ENCODE measurements at places on chromosomes 5 and 9.

GRCh38 chr5:95861864-95862561 lies 39.5 kb upstream of the GLRX start:
- DNase-seq, result peak; percentile 19

GRCh38 chr5:19777363-19777762 lies 210.6 kb downstream of the CDH18 start:
- DNase-seq, result no peak

DNA sequence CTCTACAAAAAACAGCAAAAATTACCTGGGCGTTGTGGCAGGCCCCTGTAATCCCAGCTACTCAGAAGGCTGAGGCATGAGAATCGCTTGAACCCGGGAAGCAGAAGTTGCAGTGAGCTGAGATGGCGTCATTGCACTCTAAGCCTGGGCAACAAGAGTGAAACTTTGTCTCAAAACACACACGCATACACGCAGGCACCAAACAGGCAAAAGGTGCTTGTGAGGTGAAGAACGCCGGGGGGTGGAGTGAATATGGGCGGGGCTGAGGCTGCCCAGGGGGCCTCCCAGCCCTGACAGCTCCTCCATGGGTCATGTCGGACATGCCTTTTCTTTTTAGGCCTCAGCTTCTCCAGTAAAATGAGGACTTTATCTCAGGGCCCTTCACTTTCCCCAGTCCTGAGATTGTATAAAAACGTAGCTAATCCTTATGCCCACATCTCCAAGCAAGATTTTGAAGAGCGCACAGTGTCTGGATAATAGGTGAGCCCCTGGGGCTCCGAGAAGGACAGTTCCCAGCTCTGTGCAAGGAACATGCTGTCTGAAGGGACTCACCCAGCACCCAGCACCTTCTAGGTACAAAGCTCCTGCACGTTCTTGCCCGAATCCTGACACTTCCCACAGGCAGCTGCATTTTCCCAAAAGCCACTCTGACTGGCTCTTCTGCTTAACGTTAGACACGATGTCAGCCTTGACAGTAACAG lies 168.3 kb downstream of the COL23A1 start:
- no peak for DNase-seq

DNA sequence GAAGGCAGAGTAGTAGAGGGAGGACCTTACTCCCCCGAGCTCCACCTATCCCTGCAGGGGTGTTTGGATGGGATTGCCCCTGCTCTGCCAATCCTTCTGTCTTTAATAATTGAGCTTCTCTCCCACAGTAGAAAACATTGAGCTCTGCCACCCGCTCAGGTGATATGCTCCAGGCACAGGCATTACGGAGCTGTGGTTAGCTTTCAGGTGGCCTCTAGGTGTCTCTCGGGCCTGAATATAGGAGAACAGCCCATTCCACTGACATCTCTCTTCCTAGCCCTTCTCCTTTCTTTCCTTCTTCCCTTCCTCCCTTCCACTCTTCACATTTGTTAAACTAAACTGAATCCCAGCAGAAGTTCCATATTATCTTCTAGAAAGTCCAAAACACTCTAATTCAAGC lies 203.4 kb downstream of the SYK start:
- DNase-seq, result no peak

- no peak for DNase-seq
These were observed 47.6 kb downstream of the DCP2 start for GRCh38 chr5:113024076-113024697.

- no peak for DNase-seq
These were observed 11.1 kb downstream of the IL33 start for GRCh38 chr9:6226696-6227095.

DNA sequence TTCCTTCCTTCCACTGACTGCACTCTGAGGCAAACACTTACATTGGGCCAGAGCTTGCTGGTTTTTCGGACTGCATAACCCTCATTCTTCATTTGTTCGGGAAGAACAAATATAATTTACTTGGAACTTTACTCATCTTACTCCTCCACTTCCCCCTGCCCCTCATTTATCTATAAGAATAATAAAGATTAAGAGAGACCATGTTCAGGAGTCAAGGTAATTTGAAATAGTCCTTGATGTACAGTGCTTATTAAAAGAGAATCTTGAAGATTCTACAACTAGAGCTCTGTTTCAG lies 65.6 kb downstream of the BASP1 start:
- DNase-seq, result no peak

- no peak for DNase-seq
These were observed 262.1 kb downstream of the RFX3 start for GRCh38 chr9:3263698-3264097.

DNA sequence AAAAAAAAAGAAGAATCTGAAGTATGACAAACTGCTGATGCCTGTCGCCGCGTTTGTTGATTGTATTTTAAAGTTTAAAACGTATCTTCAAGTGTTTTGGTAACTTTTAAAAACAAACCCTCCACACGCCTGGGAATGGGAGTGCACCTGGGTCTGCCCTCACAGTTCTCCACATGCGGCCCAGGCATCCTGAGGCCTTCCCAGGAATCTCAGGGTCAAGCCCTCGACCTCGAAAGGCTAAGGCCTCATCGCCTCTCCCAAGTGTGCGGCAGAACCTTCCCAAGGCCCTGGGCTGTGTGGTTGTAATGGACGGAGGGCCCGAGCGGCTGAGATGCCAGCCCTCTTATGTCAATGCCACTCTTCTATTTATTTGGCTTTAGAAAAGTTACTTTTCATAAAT lies 94.4 kb downstream of the CAMSAP1 start:
- no peak for DNase-seq

- DNase-seq, result no peak
These were observed 380.1 kb upstream of the PRR16 start for GRCh38 chr5:120083851-120084542.

DNA sequence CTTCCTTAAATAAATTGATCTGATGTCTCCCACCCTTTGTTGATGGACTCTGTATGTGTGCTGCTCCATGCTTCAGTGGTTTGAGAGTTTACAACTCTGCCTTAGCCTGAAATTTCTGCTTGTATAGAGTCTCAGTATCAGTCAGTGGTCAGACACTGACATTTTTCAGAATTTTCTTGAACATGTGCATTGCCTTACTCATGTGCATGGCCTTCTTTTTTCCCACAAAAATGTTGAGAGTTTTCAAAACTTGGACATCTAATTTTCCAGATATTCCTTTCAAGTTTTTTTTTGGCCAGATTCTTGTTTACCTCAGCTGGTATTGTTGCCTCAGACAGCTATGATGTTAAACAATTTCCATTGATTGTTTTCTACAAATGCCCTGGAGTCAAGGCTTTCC lies 427.1 kb upstream of the CHD1 start:
- no peak for DNase-seq

DNA sequence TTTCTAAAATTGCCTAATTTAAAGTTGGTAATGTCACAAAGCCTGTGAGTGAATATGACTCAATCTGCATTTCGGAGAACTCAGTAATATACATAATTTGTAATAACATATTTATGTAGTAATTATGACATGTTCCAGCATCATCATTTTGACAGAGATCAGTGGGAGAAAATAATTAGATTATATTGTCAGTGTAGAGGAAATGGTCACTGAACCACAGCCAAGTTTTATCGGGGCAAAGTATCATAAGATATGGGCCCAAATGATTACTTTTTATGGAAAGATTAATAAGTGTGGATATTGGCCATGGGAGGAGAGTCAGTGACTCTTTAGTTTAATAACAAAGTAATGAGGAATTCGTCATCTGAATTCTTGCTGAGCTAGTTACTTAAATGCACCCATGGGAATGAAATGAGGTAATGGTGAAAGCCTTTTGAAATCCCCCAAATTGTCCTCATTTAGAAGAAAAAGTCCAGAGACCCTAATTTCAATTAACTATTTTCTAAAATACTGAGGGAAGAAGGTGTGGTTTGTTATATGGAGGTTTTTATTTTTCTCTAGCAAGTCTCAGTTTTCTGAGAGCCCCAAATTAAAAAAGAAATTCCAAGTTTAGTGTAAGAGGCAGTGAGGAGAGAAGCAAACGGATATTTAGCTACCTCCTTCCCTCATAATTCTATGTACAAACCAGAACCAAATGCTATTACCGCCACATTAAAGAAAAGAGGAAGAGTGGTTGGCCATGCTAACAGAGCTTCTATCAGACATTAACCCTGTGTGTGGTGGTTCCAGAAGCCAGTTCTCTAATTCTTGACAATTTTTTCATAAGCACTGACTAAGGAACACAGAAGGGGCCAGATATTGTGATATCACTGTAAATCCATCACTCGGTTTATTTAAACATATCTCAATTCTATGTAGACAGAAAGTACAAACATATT lies 37.7 kb upstream of the MRPS30 start:
- no peak for DNase-seq

DNA sequence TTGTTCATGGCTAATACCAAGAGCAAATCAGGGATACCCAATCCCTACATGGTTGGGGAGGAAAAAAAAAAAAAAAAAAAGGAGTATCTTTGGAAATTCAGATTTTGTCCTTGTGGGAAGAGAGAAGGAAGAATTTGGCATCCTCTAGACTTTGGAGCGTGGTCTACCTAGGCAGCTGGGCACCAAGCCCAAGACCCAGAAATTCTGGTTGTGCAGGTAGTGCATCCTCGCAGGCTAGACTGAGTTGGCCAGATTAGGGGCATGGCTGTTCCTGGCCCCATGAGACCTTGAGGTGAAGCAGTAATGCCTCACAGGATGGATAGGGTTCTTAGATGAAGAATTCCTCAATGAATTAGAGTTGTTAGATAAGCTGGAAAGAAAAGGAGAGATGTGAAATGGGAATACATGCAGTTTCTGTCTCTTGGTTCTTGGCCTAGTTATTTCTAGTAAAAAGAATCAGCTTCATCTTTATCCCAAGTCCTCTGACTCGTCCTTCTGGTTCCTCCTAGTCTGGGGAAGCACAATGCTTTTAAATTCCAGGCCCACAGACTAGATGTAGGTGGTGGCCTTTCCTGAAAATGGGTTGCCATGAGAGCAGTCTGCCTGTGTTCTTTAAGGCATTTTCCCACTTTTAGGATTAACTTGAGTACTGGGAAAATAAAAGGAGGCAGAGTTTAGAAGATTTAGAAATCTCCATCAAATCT lies 140.5 kb upstream of the RUSC2 start:
- DNase-seq, result no peak

- DNase-seq, result no peak
These were observed 2.8 kb upstream of the HMCN2 start for GRCh38 chr9:130262771-130263170.

DNA sequence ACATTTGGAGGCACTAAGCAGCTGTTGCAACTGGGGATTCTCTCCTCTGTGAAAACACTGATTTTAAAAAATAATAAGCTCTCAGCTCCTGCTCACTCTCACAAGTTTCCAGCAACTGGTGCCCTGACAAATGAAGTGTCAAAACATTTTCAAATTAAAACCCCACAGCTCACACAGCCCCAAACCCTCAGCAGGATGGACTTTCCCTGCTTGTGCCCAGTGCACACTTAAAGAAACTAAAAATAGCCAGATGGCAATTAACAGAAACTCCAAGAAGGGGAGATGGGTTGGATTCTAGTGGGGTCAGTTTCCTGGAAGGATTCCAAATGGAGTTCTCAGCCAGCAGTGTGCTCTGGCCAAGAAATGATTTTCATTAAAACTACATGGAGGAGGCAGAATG lies 163.0 kb upstream of the PUM3 start:
- DNase-seq, result no peak

DNA sequence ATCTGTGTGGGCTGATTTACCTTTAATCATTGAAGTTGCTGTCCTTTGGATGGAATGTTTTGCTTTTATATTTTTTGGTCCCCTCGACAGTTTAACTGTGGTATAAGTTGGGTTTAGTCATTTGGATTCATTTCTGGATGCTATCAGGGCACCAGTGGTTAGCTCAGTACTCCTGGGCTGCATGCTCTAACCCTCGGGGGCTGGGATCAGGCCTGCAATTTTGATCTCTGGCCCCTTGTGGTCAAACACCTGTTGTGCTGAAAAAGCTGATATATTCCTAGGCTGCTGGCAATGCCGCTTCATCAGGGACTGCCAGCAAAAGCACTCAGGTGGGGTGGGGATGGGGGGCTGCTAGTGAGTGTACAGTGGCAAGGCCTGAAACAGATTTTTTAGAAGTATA lies 440.4 kb upstream of the RIOK2 start:
- no peak for DNase-seq

- no peak for DNase-seq
These were observed 116.9 kb upstream of the MEF2C start for GRCh38 chr5:88999853-89000252.

DNA sequence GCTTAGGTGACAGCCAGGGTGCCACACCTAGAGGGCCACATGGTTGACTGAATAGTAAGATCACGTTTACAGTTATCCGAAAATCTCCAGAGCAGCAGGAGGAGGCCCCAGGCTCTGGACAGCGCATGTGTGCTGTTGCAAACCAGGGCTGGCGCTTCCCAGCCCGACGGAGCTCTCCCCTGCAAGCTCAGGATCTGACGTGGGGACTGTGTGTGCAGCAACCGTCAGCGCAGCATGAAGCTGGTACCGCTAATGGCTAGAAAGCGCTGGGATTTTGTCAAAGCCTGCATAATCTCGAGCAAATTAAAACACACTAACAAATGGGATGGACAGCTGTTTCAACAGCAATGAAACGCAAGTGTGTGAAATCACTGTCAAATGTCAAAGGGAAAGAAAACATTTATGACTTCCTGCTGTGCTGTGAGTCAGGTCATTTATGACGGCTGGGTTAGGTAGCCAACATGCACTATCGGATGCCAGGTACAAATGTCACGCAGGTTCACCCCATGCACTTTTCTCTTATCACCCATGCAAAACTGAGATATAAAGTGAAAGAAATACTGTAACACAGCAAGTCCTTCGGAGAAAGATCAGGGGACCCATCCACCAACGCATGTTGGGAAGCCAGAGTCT lies 7.5 kb downstream of the SURF4 start:
- DNase-seq, result no peak

- DNase-seq, result no peak
These were observed 73.3 kb downstream of the NUDT12 start for GRCh38 chr5:103489307-103489706.

GRCh38 chr9:134054891-134055811 lies 12.7 kb downstream of the BRD3 start:
- DNase-seq, result no peak

- DNase-seq, result no peak
These were observed 2.0 kb upstream of the MZB1 start for GRCh38 chr5:139391570-139392323.

DNA sequence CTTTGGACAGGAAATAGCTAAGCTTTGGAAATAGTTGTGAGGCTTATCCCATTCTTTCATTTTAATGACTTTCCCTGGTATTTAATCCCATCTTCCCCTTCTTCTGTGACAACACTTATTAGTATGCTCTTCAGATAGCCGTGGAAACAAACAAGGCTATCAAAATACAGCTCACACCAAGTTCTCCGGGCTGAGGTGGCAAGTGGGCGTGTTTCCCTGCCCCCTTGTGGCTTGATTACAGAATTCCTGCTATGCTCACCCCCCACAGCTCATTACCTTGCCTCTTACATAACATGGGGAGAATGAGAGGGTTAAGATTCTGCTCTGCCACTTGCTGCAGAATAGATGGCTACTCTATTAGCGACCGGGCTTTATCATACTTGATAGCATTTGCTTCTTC lies 437.1 kb upstream of the TLE4 start:
- no peak for DNase-seq

All from stimulated activated CD4-positive, alpha-beta T cell treated with anti-CD3 and anti-CD28 coated beads, Interleukin-2, amount 100 ng/mL, for 4 hours (primary cell).